ENCODE measurements at places on chromosomes 13 and 19.

- DNase-seq = peak; percentile 95
Measured at GRCh38 chr19:58033741-58034476, at the start of gene ZSCAN1. ZSCAN1 (plus strand) TSS chr19:58034025; CDS start chr19:58037837, 3,812 bp downstream.

DNA sequence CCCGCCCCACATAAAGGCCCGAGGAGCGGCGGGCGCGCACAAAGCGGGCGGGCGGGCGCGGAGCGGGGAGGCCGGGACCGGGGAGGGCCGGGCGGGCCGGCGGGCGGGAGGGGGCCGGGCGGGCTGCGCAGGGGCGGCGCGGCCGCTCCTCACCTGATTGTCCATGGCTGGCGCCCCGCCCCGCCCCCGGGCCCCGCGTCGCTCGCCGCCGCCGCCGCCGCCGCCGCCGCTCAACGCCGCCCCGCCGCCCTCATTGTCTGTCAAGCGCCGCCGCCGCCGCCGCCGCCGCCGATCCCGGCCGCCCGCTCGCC, 200 bp downstream of the MLLT1 start:
- no peak for DNase-seq

GRCh38 chr13:100197591-100198365, 108.9 kb downstream of the PCCA start:
- DNase-seq = no peak

- no peak for DNase-seq
Measured at GRCh38 chr13:49567491-49567890, 17.9 kb downstream of the RCBTB1 start.

GRCh38 chr13:21826214-21827015, 155.5 kb downstream of the FGF9 start:
- no peak for DNase-seq

- DNase-seq = no peak
Measured at GRCh38 chr13:24253520-24254145, 55.7 kb upstream of the C1QTNF9 start.

DNA sequence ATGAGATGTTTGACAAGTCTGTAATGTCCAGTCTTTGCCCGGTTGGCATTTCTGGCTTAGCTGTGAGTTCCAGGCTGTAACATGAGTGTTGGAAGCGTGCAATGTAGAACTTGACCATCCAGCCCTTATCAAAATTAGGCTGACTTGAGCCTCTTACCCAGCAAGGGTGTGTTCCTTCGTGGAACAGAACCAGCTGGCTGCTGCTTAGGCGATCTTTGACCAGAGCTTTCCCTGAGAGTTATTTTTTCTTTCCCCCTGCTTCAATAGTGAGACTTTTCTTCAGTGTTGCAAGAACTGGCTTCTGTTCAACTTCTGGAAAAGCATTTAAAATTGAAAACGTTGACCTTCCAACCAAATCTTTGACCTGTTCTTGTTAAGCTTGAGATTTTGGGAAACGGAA, 6.5 kb downstream of the TNFSF13B start:
- no peak for DNase-seq

GRCh38 chr13:110201114-110201513, 105.8 kb downstream of the COL4A1 start:
- DNase-seq = no peak

DNA sequence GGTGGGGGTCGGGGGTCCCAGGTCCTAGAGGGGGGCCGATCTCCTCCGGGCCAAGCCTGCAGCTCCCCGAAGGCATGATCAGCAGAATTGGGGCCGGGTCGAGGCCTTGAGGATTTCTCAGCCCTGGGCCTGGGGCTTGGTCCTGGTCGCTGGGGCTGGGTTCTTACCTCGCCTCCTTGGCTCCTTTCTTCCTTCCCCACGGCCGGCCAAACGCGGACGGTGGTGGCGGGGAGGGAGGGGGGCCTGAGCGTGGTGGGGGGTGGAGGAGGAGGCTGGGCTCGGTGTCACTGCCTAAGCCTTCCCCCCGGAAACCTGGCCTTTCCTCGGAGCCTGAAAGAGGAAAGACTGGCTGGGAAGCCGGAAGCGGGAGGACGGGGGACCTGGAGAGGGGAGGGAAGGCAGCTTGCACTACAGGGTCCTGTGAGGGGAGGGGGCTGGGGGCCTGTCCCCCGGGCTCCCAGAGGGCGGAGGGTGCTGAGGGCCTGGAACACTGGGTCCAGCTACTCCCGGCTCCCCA, at the start of gene ZNF579:
ZNF579 (minus strand) TSS at position 221 of the 517 bp plus-strand sequence. CDS start 1,209 bp downstream, outside the sequence.
- DNase-seq = peak; percentile 90

DNA sequence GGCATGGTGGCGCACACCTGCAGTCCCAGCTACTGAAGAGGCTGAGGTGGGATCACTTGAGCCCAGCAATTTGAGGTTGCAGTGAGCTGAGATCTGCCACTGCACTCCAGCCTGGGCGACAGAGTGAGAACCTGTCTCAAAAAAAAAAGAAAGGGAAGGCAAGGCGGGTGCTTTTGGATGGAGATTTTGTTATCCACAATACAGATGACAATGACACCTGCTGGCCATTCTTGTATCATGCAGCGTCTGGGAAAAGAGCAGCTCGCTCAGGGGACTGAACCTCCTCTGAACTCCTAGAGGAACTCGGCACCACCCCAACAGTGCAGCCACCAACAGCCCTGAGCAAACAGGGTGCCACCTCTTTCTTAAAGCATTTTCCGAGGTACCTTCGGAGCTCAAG, 22.8 kb downstream of the HAUS8 start:
- no peak for DNase-seq

DNA sequence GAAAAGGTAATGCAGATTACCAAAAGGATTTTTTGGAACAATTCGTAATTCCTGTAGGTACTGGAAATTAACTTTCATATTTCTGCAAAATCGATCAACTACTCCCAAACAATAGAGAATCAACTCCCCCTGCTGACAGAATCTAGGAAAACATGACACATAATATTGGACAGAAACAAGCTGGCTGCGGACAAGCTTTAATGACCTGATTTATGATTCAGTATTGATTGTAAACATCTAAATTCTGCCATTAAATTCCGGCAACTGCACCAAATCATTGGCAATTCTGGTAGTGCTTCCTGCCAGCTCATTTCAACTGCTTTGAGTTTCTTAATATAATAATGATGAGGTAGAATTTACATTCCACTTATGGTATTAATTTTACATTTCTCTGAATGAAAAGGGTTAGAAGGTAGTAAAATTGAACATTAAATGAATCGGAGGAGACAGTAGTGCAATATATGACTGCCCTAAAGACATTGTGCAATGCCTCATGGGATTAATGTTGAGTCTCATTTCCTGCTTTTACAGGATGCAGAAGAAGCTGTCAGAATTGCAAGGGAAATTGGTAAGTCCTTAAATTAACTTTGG, 146.5 kb downstream of the PCCA start:
- DNase-seq = no peak

- DNase-seq = no peak
Measured at GRCh38 chr19:45852983-45853382, 10.0 kb downstream of the SYMPK start.

DNA sequence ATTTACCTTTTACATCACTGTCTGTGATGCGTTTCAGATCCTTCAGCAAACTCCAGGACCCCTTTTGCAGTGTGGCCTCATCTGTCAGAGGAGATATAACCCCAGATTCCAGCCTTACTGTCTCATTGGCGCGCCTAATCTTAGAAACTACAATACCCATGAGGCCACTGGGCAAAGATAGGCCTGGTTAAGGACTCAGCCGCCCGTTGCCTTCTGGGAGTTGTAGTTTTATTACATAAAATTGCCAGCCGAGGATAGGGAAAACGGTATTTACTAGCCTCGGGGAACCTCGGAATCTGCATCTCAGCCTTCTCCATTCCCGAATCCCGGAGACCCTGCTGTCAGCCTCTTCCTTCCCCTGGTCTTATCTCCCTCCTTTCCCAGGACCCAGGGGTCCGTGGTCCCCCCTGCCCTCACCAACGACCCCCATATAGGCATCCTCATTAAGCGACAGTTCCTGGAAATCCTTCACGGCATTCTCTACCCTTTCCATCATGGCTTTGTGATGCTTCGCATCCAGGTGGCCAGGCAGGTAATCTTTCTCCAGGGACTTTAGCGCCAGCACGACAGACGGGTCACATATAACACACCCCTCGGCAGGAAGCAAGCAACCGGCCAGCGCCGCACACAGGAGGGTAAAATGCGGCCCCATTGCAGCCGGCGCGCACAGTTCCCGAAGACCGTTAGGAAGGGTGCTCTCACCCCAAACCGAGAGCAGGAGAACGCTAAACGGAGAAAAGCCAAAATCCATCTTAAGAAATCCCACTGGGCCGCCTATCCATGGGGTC, 1.3 kb downstream of the IZUMO1 start:
- DNase-seq = peak; percentile 64

DNA sequence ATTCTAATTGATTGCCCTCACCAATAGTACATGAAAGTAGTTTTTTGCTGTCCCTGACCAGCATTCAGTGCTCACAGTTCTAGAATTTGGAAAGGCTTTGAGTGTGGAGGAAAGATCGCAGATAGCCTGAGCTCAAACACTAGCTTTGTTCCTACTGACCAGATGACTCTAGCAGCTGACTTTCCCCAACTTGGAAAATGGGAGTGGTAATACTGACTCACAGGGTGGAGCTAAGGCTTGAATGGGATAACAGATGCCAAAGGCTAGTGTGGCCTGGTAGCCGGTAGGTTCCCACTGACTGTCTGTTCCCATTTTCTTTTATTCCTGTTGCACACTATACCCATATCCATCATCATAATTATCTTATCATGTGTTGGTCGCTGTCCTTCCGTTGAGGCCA, 3.7 kb downstream of the ZSCAN22 start:
- no peak for DNase-seq

DNA sequence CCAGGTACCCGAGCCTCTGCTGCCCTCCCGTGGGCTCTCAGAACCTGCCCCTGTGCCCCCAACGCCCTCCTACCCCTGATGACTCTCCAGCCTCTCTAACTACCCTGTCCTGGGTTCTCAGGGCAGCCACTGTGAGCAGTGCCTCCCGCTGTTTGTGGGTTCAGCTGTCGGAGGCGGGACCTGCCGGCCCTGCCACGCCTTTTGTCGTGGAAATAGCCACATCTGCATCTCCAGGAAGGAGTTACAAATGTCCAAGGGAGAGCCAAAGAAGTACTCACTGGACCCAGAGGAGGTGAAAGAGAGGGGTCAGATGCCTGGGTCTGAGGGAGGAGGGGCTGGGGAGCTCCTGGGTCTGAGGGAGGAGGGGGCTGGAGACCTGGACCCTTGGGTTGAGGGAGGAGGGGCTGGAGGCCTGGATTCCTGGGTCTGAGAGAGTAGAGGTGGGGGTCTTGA, 20.0 kb downstream of the CNFN start:
- no peak for DNase-seq

GRCh38 chr13:51682686-51683085, 98.4 kb downstream of the WDFY2 start:
- DNase-seq = no peak

DNA sequence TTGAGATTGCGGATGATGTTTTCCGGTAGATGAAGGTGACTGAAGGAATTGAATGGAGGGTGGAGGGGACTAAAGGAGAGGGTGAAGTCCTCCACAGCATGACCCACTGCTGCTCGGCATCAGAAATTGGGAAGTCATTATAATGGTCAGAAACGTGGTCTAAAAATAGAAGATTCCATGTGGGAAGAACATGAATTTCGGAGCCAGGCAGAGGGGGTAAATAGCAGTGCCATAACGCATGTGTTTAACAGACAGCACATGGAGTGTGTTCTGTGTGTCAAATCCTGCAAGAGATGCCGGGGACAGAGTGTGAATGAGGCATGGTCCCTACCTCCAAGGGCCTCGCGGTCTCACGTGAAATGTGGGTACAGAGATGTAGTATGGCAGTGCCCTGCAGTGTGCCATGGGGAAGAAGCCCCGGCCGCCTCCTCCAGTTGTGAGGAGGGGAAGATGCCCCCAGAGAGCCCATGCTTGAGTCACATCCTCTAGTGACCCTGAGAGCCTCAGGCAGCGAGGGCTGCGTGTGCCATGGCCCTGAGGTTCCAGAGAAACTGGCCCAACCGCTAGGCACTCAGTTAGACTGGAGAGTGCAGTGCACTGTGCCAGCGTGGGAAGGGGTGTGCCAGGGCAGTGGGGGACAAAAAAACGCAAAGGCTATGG, 106.1 kb downstream of the COL4A2 start:
- no peak for DNase-seq

- no peak for DNase-seq
Measured at GRCh38 chr19:2560369-2560768, 84.4 kb downstream of the GADD45B start.

- DNase-seq = no peak
Measured at GRCh38 chr13:37984357-37984756, 114.8 kb upstream of the TRPC4 start.

DNA sequence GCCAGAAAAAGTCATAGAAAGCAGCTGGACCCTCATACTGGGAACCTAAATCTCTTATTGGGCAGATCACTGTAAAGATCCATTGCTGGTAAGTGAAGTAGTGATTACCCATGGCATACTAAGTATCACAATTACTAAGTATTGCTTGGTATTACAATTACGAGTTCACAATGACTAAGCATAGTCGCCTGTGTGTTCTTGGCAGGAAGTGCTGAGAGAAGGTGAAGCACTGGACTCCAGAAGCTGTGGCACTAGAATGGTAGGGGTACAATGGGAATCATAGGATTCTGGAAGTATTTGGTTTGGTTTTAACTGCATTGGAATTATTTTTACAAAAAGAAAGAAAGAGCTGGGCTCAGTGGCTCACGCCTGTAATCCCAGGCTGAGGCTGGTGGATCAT, 20.3 kb downstream of the LGALS16 start:
- no peak for DNase-seq

- DNase-seq = no peak
Measured at GRCh38 chr13:29103065-29103800, 283.1 kb downstream of the MTUS2 start.

DNA sequence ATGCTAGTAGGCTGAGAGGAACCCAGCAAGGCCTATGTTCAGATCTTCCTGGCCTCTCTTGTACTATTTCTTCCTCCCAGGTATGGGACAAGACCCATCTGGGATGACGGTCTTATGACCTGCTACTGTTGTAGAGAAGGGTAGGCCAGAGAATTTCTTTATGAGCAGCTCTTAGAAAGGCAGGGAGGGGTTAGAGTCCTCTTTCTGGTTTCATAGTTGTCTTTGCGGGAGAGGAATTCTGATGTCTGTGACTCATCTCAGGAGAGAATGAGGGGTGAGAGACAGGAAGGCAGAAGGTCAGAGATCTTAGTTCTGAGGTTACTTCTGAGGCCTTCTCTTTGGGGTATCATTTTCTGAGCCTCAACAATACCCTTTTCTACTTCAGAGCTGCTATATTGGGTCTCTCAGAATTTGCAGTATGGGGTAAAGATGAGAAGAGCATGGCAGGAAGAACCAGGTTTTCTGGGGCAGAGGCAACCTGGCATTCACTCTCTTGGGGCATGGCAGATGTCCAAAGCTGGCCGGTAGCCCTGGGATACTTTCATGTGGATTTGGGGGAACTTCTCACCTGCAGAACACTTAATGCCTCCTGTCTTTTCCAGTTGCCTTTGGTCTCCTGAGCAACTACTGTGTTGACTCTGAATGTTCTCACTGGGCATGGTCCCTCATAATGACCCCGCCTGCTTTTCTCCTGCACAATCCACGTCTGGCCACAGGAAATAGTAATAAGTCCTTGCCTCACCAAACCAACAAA, 154.4 kb downstream of the GGACT start:
- DNase-seq = no peak

GRCh38 chr19:4089400-4089908, 22.8 kb upstream of the ZBTB7A start:
- DNase-seq = no peak

All from ecto neural progenitor cell (in vitro differentiated cells).